ENCODE measurements at places on chromosomes 7 and 10.

GRCh38 chr7:133829336-133829897 is 297.7 kb upstream of the LRGUK start:
- DNase-seq = no peak

DNA sequence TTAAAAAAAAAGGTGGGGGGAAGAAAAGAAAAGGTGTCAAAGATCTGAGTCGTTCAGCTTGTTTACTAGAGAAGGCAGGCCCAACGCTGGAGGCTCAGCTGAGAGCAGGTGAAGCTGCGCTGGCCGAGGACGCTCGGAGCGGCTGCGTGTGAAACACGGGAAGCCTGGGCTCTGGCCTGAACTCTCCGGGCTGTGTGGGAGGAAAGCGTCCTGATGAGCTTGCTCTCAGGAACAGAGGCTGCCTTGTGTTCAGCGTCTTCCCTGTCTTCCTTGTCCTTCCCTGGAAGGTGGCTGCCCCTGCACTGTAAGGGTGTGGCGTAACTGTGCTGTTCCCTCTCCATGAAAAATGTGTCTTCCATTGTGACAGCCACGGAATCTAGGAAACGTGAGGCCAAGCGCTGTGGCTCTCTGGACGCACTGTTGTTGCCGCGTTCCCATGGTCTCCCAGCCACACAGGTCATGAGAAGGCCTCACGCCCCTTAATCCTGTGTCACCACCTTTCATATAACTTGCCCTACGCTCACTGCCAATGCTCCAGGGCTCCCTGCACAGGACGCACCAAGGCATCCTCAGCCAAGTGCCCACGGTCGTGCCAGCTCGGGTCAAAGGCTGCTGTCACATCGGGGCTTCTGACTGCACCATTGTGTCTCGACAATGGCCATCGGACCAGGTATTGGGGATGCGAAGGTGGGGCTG is 15.8 kb downstream of the IL15RA start:
- no peak for DNase-seq

DNA sequence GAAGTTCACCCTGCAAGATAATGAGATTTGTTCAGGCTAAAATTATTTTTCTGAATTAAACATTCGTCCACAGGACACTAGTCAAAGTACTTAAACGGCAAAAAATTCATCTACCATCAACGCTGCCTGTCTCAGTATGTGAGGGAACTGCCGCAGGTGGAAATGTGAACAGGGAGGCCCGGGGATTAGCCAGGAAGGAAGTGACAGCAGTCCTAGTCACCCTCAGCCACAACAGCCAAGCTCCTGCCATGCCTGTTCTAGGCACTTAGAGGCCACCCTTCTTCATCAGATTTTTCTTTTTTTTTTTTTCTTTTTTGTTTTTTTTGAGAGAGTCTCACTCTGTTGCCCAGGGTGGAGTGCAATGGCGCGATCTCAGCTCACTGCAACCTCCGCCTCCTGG is 9.4 kb downstream of the NUDT5 start:
- DNase-seq = no peak

DNA sequence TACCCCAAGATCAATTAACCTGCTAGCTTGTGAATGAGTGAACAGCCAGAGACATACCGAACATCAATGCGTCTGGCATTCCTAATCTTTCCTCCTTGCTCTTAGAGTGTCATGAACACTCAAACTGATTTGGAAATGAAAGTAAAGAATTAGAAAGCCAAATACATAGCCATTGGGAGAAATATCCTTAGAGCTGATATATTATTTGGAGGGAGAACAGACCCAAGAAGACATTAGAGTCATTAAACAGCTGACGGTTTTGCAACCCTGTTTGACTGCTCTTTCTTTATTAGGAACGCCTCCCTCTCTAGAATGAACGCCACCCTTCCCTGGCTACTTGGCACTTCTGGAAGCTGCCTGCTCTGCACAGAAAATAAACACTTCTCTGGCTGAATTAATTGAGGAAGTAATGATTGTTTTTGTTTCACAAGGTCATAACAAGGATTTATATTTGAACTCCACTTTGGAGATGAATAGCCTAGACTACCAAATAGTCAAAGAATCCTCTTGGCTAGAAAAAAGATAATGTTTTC is 42.8 kb downstream of the CTTNBP2 start:
- no peak for DNase-seq

DNA sequence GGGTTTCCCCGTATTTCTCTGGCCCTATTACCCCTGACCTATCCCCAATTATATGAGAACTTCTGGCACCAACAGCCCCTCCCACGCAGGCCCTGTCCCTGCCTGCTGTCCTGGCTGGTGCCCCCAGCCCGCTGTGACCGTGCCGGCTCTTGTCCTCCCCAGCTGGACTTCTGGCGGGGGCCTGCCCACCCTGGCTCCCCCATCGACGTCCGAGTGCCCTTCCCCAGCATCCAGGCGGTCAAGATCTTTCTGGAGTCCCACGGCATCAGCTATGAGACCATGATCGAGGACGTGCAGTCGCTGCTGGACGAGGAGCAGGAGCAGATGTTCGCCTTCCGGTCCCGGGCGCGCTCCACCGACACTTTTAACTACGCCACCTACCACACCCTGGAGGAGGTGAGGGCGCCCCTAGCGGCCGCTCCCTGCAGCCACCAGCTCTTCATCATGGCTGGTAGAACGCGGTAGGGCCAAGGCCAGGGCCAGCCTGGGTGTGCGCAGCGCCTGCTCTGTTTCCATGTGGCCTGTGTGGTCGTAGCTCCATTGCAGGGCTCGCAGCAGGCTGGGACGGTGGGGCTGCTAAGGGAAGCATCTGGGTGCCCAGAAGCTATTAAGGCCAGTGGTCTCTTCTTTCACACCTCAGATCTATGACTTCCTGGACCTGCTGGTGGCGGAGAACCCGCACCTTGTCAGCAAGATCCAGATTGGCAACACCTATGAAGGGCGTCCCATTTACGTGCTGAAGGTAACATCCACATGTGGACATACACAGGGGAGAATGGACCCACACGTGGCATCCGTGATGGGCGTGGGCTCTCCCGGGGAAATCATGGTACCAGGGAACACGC is 1.4 kb downstream of the CPA1 start:
- no peak for DNase-seq

GRCh38 chr7:22632674-22633073 is 94.3 kb upstream of the IL6 start:
- DNase-seq = no peak

- DNase-seq = no peak
These were observed 54.2 kb upstream of the SVIL start for GRCh38 chr10:29689001-29689400.

- DNase-seq = no peak
These were observed 33.4 kb upstream of the BMPR1A start for GRCh38 chr10:86723009-86723408.

GRCh38 chr7:34747867-34748727 is 90.1 kb downstream of the NPSR1 start:
- DNase-seq = no peak

GRCh38 chr7:45574669-45575500 is 717 bp downstream of the ADCY1 start:
- DNase-seq = no peak

GRCh38 chr10:105793071-105793470 is 1152.0 kb downstream of the SORCS3 start:
- DNase-seq = no peak

- DNase-seq = no peak
These were observed 198.8 kb downstream of the SFMBT2 start for GRCh38 chr10:7211857-7212577.

DNA sequence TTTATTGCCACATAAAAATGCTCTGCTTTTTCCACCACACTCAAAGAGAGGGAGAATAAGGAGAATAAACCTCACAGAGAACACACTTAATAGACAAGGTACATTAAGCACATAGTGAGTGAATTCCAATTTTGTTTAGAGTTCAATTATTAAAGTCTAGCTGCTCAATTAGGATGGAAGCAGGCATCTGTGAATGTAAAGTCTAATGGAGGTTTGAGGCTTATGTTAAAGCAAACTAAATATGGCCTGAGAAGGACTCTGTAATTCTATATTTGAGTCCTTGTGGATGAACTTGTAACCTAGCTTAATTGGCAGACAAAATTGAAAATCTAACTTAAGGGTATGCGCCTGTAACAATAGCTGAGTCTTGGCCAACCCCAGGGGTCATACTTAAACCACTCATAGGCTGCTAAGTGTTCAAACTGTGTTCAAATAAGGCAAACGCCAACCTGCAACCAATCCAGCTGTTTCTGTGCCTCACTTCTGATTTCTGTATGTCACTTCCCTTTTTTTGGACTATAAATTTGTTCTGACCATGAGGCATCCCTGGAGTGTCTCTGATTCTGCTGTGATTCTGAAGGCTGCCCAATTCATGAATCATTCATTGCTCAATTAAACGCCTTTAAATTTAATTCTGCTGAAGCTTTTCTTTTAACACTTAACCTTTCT is 31.3 kb upstream of the NME8 start:
- no peak for DNase-seq

- DNase-seq = no peak
These were observed 11.2 kb upstream of the ARPC1B start for GRCh38 chr7:99363286-99363685.

- DNase-seq = no peak
These were observed 113.9 kb downstream of the ETV1 start for GRCh38 chr7:13875496-13876074.

GRCh38 chr7:1124164-1124563 is 35.8 kb downstream of the ZFAND2A start:
- no peak for DNase-seq

- DNase-seq = no peak
These were observed 2.4 kb downstream of the BRI3 start for GRCh38 chr7:98283887-98284222.

- no peak for DNase-seq
These were observed 78.6 kb upstream of the SYPL1 start for GRCh38 chr7:106190589-106191330.

DNA sequence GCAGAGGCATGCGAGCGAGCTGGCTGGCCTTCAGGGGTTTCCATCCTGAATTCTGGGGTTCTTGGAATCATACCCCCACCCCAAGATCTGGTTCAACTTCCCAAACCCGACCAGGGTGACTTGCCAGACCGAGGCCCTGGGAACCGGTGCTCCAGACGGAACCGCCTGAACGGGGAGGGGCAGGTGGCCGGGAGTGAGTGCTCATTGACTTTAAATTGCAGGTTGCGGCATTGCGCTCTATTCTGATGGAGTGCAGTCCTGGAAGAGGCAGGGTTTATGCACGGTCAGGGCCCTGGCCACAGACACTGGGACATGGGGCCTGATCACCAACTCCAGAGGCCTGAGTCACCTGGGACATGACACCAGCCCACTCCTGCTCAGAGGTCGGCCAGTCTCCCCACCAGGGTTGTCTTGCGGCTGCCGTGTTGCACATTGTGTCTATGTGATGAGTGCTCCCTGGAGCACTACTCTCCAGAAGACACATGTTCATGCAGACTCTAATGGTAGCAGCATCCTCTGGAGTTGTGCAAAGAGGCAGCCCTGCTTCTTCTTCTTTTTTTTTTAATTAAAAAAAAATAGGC is 5.8 kb upstream of the DDIT4 start:
- DNase-seq = no peak

DNA sequence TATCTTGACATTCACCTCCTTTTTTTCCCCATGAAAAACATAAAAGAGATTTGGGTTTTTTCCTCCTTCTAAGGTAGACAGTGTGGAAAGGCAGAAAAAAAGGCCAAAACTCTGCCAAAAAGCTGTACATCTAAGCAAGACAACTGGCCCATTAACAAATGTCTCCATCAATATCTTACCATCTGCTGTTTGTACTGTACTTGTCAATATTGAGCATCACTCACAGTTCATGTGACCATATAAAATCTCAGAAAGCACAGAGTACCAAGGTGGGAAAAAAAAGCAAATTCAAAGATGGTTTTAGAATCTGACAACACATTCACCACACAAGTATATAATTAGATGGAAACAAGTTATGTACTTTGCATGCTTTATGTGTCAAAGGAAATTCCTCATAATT is 52.6 kb downstream of the CACNA2D1 start:
- no peak for DNase-seq

GRCh38 chr7:104643587-104644217 is 315.3 kb downstream of the LHFPL3 start:
- no peak for DNase-seq

DNA sequence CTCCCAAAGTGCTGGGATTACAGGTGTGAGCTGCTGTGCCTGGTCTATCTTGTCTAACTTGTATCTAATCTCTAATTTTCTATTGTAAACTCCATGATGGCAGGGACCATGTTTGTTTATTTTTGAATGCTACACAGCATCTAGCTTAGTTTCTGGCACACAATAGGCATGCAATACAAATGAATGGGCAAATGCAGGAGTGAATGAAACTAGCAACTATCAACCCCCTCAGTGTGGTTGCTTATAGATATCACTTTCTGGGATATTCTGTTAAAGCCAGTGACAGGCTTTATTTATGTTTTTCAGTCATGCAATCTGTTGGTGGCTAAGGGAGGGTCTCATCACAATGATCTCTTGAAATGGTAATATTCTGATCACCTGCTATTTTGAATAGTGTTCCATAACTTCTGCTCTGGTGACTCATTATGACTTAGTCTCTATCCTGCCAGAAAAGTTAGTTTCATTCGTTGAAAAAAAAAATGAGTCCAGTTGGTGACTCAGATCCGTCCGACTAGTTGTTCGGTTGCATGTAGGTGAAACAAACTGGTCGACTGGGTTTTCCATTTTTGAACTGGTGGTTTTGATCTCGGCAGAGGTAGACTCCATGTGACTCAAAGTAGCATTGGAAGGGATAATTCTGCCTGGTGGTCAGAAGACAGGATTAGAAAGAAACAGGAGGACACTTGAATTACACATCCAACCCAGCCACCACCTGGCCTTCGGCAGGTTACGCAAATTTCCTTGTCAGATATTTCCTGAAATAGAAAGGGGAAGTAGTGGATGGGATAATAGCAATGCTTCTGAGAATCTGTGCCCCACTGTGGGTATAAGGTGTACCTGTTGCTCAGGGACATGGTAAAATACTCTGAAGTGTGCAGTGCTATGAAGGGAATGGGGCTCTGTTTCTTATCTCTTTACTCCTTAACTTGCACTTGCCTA is 76.8 kb downstream of the GATA3 start:
- no peak for DNase-seq

- no peak for DNase-seq
These were observed at the start of gene MAT1A for GRCh38 chr10:80289451-80290287. Gene MAT1A (minus strand): TSS chr10:80289658. CDS start chr10:80289423, 235 bp downstream.

GRCh38 chr7:149377386-149377785 is 83.5 kb downstream of the ZNF777 start:
- no peak for DNase-seq

- no peak for DNase-seq
These were observed 62.3 kb downstream of the OSBPL3 start for GRCh38 chr7:24917510-24918239.

DNA sequence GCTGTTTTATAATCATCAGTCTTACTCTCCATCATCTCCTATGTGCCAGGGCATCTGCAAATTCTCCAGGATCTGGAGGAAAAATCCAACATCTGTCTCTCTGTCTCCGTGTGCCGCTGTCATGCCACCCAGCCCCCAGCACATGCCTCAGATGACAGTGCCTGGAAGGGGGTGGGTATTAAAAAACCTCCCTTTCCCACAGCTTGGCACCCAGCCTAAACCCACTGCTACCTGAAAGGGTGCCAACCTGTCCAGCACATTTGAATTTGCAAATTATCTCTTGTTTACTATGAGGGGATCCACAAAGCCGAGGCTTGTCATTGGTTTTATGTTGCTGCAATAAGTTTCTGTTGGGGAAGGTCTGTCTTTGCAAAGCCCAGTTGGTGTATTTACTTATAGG is 73.1 kb downstream of the EMX2 start:
- no peak for DNase-seq

GRCh38 chr7:136228171-136228570 is 251.0 kb upstream of the MTPN start:
- no peak for DNase-seq

GRCh38 chr7:1924258-1924817 is 254.3 kb downstream of the ELFN1 start:
- no peak for DNase-seq

- DNase-seq = no peak
These were observed 549 bp downstream of the GPNMB start for GRCh38 chr7:23247046-23247602.

All from stimulated activated CD8-positive, alpha-beta memory T cell treated with anti-CD3 and anti-CD28 coated beads, Interleukin-15, amount 100 ng/mL, for 24 hours (primary cell).